ENCODE measurements at places on chromosomes 3 and 15. TPM values are rescaled to one million over a fixed set of nuclear protein-coding genes. Genes with fewer than 3 reads are reported as not detected.

- no peak for DNase-seq
Measured at GRCh38 chr3:13440204-13440817, 20.2 kb upstream of the NUP210 start.

GRCh38 chr15:98764291-98764690 lies 116.0 kb downstream of the IGF1R start:
- DNase-seq, result no peak

- no peak for DNase-seq
Measured at GRCh38 chr3:128579927-128580326, 70.7 kb downstream of the RPN1 start.

The POTEB2 gene
- not detected for total RNA-seq
